ENCODE measurements at places on chromosomes 7 and 10.

DNA sequence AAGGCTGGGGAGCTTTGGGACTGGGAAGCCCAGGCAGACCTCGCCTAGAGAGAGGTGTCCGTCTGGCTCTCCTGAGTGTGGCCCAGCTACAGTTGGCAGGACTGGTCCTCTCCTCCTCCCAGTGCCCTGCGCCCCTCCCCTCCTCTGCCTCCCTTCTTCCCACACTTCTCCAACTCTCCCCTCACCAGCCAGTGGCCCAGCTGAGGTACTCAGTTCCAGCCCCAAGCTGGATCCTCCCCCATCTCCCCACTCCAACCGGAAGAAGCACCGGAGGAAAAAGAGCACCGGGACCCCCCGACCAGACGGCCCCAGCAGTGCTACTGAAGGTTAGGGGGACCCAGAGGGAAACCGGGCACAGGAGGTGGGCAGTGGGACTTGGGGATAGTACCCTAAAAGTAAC is 27.7 kb downstream of the GBX1 start:
- DNase-seq: no peak

DNA sequence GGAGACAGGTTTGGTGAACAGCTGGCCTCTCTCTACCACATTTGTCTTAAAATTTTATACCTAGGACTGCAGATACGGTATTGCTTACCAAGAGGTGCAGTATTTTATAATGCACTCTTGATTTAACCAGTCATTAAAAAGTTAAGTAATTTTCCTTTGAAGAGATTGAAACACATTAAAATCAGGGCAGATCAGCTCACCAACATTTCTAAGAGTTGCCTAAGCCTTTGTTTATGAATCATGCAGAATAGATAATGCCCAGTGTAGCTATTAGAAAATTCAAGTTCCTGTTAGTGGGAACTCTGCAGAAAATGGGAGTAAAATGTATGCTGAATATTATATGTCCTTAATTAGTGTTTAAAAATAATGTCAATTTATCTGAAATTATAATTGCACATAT is 140.2 kb upstream of the PRPS1L1 start:
- no peak for DNase-seq

DNA sequence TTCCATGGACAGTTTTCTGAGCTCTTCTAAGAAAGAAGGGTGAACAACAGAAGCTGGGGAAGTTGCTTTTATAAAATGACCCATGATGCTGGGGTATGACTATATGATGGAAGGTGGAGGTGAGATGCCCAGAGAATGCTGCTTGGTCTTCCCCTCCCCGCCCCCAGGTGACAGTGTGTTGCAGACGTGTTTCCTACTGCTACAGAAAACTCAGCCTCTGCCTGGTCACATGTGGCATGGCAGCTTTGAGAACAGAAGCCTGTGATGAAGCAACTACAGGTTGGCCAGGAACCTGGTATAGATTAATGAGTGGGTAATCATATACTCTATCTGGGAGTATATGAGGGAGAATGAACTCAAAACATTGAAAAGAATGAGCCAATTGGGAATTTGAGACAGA is 67.1 kb downstream of the MTURN start:
- DNase-seq: no peak

- DNase-seq: no peak
Observed at GRCh38 chr7:111168182-111168581, 77.3 kb downstream of the LRRN3 start.

Measured in activated CD8-positive, alpha-beta memory T cell treated with anti-CD3 and anti-CD28 coated beads for 1 hour (primary cell).